ENCODE measurements at places on chromosomes 4 and X.

- DNase-seq = no peak
Observed at GRCh38 chrX:132676102-132676501, 187.3 kb upstream of the MBNL3 start.

DNA sequence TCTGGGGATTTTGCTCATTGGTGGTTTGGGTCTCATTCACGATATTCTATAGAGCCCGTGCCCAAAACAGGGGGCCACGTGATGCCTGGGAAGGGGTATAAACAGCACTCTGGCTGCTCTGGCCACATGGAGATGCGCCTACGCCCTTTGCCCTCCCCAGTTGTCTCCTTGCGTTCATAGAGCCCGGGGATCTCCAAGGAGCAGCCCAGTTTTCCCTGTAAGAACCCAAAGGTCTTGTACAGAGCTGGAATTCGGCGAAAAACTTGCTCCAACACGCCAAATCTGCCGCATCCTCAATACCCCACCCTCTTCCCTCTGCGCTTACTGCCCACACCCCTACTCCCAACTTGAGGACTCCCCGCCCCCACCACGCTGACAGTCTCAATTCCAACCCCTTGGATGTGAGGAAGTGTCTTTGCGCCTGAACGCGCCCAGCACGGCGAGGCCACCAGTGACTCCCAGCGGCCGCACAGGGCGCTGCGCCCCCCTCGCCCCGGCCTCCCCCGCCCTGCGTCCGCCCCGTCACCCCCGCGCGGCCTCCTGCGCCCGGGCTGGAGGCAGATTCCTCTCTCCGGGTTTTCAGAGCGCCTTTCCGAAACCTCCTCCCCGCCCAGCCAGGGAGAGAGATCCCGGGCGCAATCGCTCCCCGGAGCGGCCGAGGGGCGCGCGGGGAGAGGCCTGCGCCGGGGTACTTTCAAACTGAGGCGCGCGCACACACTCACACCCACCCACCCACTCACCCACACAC is at the start of gene NHS:
NHS (plus strand) TSS at position 582 of the 748 bp plus-strand sequence. CDS start 558 bp downstream, outside the sequence.
- DNase-seq = no peak

- no peak for DNase-seq
Observed at GRCh38 chr4:130043732-130044160, 947.8 kb downstream of the C4orf33 start.

GRCh38 chr4:21749924-21750323 is 198.6 kb downstream of the KCNIP4 start:
- no peak for DNase-seq

DNA sequence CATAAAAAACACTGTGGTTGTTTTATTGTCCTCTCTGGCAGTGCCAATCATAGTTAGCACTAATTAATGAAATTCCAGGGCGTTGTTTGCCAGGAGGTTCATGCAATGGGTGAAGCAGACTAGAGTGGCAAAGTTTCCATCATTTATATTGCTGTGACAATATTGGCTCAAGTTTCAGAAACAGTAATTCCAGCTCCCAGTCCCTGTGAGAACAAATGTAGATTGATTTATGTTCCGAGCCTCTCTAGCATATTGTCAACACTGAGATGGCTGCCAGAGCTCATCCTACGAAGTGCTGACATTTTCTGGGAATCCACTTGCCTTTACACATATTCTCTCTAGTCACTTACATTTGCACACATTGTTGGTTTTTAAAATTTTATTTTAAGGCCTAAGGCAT is 440.0 kb upstream of the IGFBP7 start:
- DNase-seq = no peak

DNA sequence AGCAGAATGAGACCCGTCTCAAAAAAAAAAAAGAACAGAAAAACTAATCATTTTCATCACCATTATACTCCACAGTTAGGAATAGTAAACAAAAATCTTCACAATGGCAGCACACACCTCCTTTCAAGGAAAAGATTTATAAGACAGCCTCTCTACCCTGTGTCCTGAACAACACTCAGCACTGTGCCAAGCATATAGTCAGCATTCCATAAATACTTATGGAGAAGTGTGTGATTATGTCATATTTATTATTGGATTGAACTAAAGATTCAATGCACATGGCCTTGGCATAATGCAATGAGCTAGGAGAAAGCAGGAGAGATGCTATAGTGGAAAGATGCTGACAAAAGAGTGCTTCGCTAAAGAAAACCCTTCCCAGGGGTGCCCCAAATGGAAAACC is 52.6 kb downstream of the FAM114A1 start:
- DNase-seq = no peak

GRCh38 chrX:41759817-41760216 is 35.8 kb downstream of the GPR82 start:
- DNase-seq = no peak

DNA sequence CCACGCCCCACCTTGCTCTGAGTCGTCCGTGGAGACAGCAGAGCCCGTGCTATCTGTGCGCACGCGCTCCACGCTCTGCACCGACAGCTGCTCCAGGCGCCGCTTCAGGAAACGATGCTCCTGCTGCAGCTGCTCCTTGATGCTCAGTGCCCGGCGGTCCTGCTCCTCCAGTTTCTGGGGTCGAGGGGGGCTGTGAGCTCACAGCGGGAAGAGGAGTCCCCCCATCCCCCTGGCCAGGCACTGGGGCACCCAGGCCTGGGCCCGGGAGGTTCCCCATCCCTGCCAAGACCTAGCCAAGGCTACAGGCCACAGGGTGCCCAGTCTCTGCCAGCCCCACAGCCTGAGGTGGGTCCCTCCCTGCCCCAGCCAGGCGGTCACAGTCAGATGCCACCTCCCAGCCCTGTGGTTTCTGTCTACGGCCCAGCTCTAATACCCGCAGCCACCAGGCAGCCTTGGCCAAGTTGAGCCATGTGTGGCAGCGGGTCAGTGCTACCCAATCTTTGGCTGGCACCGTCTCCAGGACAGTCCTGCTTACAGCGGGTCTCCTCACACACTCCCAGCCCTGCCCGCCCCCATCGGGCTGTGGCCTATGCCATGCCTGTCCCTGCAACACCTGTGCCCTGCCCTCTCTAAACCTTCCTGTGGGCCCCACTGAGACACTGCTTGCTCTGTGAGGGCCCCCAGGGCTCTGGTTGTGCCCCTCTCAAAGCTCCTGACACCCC is 9.3 kb upstream of the HAUS3 start:
- DNase-seq = no peak

Measured in CD4-positive, alpha-beta T cell treated with Interleukin-6 at 100 ng/mL for 8 hours (primary cell).